GM23338 (cell line): ENCODE measurements at places on chromosomes 7 and 10.

DNA sequence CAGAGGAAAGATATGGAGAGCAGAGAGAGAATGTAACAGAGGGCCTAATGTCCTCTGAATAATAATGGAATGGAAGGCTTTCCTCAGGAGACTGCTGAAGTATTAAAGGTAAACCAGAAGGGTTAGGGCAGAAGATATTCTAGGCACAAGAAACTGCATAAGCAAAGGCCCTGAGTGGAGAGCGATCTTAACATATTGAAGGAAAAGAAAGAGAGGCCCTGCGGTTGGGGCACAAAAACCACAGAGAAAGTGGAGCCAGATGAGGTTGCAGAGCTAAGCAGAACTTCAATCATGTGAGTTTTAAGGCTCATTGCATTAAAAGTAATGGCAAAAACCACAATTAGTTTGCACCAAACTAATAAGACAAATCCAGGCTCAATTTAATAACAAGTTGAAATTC is 115.8 kb upstream of the VSTM2A start:
- H3K27ac ChIP-seq = no peak overlapping the region
- H3K27me3 ChIP-seq = no peaks in the 10 kb centered on the region
- no peaks in the 10 kb centered on the region for H3K4me1 ChIP-seq
- no peak for DNase-seq

- no peak overlapping the region for H3K4me3 ChIP-seq
- no peak overlapping the region; the same call in 1 of the 2 replicates for H3K27ac ChIP-seq
- peaks cover 5% of the 10 kb centered on the region; the same call in 1 of the 2 replicates for H3K4me1 ChIP-seq
- DNase-seq = no peak
- H3K36me3 ChIP-seq = no peaks in the 10 kb centered on the region
Measured at GRCh38 chr7:75039166-75039565, 34.4 kb downstream of the RCC1L start.

DNA sequence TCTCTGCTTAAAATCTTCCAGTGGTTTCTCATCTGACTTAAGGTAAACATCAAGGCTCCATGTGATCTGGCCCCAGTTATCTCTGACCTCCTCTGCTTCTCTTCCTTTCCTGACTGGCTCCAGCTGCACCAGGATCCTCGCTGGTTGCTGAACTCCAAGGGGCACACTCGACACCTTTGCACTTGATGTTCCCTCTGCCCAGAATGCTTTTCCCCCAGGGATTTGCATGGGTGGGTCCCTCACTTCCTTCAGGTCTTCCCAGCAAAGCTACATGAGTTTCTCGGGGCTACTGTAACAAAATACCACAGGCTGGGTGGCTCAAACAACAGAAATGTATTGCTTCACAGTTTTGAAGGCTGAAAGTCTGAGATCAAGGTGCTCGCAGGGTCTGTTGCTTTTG is 166.0 kb upstream of the CDCA7L start:
- H3K4me3 ChIP-seq = no peak overlapping the region
- H3K27me3 ChIP-seq = no peaks in the 10 kb centered on the region
- no peaks in the 10 kb centered on the region for H3K4me1 ChIP-seq
- no peak for DNase-seq

GRCh38 chr7:34396437-34397064 is 261.5 kb upstream of the NPSR1 start:
- H3K4me3 ChIP-seq = no peak overlapping the region
- H3K4me1 ChIP-seq = peaks cover 31% of the 10 kb centered on the region
- no peaks in the 10 kb centered on the region for H3K27me3 ChIP-seq
- H3K36me3 ChIP-seq = no peaks in the 10 kb centered on the region

DNA sequence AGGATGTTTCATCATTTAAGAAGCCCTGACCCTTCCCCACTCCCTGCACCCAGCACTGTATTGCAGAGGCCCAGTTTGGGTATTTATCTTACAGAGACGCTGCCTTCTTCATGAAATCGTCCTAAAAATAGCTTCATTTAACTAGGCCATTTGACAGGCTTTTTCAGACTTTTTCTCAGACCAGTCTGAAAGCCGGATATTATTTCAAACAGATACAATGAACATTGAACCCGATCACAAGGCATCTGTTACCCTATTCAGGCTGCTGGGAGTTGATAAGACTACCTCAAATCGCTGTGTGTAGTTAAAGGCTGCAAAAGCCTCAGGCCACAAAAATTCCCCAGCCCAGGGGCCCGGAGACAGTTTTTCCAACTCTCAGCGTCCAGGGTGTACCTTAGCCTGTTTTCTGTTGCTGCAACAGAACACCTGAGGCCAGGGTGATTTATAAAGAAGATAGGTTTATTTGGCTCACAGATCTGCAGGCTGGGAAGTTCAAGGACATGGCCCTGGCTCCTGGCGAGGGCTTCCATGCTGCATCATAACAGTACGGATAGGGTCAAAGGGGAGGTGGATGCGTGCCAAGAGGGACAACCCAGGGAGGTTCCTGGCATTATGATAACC is 130.7 kb upstream of the SH2B2 start:
- DNase-seq = no peak
- H3K4me3 ChIP-seq = no peak overlapping the region
- H3K4me1 ChIP-seq = peaks cover 28% of the 10 kb centered on the region
- H3K27ac ChIP-seq = peak overlapping the region; percentile 7; the same call in 1 of the 2 replicates

DNA sequence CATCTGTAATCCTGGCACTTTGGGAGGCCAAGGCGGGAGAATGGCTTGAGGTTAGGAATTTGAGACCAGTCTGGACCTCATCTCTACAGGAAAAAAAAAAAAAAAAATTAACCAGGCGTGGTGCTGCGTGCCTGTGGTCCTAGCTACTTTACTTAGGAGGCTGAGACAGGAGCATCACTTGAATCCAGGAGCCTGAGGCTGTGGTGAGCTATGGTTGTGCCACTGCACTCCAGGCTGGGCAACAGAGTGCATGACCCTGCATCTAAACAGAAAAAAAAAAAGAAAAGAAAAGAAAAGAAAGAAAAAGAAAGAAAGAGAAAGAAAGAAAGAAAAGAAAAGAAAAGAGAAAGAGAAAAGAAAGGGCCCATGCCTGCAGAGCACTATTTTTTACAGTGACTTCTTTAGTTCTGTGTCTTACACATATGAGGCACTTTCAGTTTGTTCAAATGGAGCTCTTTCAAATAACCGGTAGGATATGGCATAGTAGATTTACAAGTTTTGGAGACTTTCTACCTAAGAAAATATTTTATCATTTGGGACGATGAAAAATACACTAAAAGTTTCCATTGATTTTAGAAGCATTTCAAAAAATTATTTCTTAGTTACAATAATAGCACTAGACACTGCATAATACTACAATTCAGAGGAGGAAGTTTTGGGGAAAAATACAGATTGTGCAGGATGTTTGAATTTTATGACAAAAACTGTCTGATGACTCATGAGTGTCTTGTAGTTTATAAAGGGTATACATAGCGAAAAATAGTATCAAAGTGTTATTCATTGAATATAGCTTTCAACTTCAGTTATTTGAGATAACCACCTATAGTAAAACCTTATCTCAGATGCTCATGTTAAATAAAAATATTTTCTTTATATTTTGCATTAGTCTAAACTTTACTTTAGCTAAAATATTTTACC is 75.9 kb downstream of the MDFIC start:
- H3K36me3 ChIP-seq = no peaks in the 10 kb centered on the region
- no peak overlapping the region for H3K27ac ChIP-seq
- no peak overlapping the region for H3K4me3 ChIP-seq
- DNase-seq = no peak
- H3K27me3 ChIP-seq = no peaks in the 10 kb centered on the region

DNA sequence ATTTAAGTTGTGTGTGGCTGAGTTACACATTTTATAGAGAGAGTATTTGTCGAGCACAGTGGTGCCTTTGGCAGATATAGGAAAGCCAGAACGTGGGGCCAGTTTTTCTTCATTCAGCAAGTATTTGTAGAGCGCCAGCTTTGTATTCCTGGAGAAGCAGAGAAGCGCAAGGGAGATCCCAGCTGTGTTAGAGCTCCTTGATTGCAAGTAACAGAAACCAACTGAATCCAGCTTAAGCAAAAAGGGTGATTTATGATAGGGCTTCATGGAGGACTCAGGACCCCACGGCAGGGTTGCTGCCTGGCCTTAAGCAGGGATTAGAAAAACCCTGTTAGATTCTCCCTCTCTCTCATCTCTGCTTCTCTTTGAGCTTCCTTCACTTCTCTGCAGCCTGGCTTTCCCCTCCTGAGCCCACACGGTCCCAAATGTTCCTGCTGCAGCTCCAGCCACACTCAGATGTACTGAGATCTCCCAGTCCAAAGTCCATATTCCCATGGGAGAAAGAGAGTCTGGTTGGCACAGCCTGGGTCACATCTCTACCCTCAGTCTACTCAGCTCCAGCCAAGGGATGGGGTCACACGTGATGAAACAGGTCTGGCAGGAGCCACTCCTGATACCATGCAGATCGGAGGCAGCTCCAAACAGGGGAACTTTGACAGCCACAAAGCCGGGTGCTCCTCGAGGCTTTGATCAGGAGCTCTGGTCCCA is 16.7 kb downstream of the UBTD1 start:
- H3K4me3 ChIP-seq = no peak overlapping the region
- no peak overlapping the region for H3K27ac ChIP-seq
- H3K27me3 ChIP-seq = no peaks in the 10 kb centered on the region
- DNase-seq = no peak
- H3K4me1 ChIP-seq = peaks cover 24% of the 10 kb centered on the region
- H3K36me3 ChIP-seq = no peaks in the 10 kb centered on the region

GRCh38 chr7:158753900-158754299 is 49.3 kb upstream of the NCAPG2 start:
- no peak overlapping the region for H3K4me3 ChIP-seq
- H3K27ac ChIP-seq = no peak overlapping the region
- peaks cover 1% of the 10 kb centered on the region; the same call in 1 of the 2 replicates for H3K36me3 ChIP-seq
